ENCODE measurements at places on chromosomes 12 and 14. TPM values are rescaled to one million over a fixed set of nuclear protein-coding genes. Genes with fewer than 3 reads are reported as not detected.

The AREL1 gene
- total RNA-seq = 49.1 TPM

- DNase-seq = peak; percentile 59
- H3K27me3 ChIP-seq = no peaks in the 10 kb centered on the region
- no peaks in the 10 kb centered on the region for H3K36me3 ChIP-seq
- H3K4me3 ChIP-seq = no peak overlapping the region
- H3K4me1 ChIP-seq = peaks cover 7% of the 10 kb centered on the region
These were observed 16.4 kb upstream of the SP7 start for GRCh38 chr12:53352331-53353256.

The CCDC88C gene
- 23.7 TPM for total RNA-seq

The PIWIL1 gene
- not detected for total RNA-seq

The AVPR1A gene
- 0.09 TPM for total RNA-seq

GRCh38 chr14:91636604-91637003 is 95.3 kb downstream of the CATSPERB start:
- no peak overlapping the region for H3K27ac ChIP-seq
- no peak overlapping the region for H3K4me3 ChIP-seq
- no peaks in the 10 kb centered on the region for H3K27me3 ChIP-seq

DNA sequence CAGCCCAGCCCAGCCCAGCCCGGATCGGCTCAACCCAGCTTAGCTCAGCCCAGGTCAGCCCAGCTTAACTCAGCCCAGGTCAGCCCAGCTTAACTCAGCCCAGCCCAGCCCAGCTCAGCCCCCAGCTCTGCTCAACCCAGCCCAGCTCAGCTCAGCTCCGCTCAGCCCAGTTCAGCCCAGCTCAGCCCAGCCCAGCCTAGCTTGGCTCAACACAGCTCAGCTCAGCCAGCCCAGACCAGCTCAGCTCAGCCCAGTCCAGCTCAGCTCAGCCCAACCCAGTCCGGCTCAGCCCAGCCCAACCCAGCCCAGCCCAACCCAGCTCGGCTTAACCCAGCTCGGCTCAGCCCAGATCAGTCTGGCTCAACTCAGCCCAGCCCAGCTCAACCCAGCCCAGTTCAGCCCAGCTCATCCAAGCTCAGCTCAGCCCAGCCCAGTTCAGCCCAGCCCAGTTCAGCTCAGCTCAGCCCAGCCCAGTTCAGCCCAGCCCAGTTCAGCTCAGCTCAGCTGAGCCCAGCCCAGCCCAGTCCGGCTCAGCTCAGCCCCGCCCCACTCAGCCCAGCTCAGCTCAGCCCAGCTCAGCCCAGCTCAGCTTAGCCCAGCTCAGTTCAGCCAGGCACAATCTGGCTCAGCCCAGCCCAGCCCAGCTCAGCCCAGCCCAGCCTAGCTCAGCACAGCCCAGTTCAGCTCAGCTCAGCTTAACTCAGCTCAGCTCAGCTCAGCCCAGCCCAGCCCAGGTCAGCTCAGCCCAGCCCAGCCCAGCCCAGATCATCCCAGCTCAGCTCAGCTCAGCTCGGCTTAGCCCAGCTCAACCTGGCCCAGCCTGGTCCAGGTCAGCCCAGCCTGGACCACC is 331.7 kb downstream of the TMEM121 start:
- H3K27ac ChIP-seq = no peak overlapping the region
- H3K4me3 ChIP-seq = no peak overlapping the region
- peaks cover 9% of the 10 kb centered on the region for H3K36me3 ChIP-seq

DNA sequence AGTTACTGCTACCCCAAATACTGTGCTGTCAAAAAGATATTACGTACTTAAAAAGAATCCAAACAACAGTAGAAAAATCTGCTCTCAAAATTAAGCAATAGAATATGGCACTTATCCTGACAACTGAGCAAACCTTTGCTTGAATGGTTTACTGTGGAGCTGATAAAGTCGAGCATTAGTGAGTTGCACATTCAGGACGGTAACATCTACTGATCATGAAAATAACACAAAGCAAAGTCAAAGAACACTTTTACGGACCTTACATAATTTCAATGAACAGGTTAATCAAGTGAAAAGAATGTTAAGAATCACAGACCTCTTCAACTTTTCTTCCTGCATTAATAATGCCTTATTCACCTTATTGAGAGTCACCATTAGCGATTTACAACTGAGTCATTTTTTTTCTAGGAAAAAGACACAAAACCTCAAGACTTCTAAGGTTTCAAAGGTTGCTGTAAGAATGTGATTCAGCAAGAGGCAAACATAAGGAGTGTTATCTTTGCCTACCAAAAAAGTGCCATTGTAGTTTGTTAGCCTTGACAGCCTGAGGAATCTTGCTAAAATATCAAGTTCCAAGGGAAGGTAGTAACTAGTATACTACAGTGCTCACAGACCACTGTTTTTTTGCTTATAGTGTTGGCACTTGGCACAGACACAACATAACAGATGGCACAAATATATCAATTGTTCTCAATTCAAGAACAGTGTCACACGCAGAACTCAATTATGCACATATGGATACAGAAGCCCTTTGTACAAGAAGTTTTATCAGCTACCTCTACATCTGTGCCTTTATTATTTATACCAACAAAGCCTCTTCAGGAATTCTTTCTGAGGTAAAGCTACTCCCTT is 334.2 kb upstream of the RPL10L start:
- peaks cover 3% of the 10 kb centered on the region for H3K4me1 ChIP-seq
- H3K36me3 ChIP-seq = no peaks in the 10 kb centered on the region
- DNase-seq = no peak
- no peak overlapping the region for H3K4me3 ChIP-seq
- no peak overlapping the region for H3K27ac ChIP-seq
- peaks cover 24% of the 10 kb centered on the region for H3K27me3 ChIP-seq

GRCh38 chr14:33584697-33585096 is 366.2 kb downstream of the EGLN3 start:
- H3K4me3 ChIP-seq = no peak overlapping the region
- DNase-seq = no peak
- peaks cover 20% of the 10 kb centered on the region for H3K27me3 ChIP-seq
- H3K27ac ChIP-seq = no peak overlapping the region

- DNase-seq = no peak
- no peaks in the 10 kb centered on the region for H3K27me3 ChIP-seq
- peaks cover 19% of the 10 kb centered on the region for H3K36me3 ChIP-seq
- no peak overlapping the region for H3K27ac ChIP-seq
- H3K4me1 ChIP-seq = no peaks in the 10 kb centered on the region
These were observed 6.9 kb downstream of the PCK2 start for GRCh38 chr14:24100982-24101494.

DNA sequence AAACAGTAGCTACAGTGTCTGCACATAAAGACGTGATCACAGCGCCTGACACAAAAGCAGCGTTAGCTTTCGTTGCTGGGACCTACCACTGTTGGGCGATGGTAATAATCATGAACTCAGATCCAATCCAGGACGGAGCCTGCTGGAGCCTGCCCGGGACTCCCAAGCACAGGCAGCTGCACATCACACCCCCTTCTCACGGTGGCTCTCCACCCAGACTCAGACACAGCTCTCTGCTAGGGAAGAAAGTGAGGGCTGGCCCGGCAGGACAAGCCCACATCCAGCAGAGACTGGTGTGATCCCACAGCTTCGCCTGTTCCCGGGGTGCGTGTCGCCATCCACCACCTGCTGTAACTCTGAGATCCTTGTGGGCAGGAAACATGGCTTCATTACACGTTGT is 49.9 kb upstream of the FOXN3 start:
- peaks cover 3% of the 10 kb centered on the region for H3K4me1 ChIP-seq
- no peak overlapping the region for H3K4me3 ChIP-seq
- H3K36me3 ChIP-seq = peaks cover 14% of the 10 kb centered on the region
- DNase-seq = no peak

DNA sequence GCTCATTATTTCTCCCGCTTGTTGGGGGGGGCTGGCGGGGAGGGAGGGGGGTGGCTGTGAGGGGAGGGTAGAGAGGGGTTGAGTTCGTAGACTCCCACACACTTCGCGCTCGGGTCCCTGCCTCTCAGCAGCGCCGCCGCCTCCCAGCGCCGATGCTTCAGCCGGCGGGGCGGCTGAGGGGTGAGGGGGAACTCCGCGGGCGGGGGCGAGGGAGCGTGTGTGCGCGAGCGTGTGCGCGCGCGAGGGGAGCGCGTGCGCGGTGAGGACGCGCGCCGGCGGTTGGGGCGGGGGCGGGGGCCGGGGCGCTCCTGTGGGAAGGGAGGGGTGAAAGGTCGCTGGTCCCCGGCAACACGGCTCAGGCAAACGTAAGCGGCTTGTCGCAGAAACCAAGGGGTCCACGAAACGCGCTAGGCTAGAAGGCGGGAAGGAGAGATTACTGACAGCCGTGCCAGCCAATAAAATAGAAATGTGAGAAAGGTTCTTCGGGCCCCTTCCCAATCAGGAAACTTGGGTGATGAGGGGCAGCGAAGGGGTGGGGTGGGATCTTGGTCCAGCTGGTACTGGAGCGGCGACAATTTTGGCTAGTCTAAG is 343 bp upstream of the NOVA1 start:
- DNase-seq = peak; percentile 59
- peak overlapping the region; percentile 57 for H3K27ac ChIP-seq
- peak overlapping the region; percentile 85 for H3K4me3 ChIP-seq
- no peaks in the 10 kb centered on the region for H3K36me3 ChIP-seq
- H3K27me3 ChIP-seq = peaks cover 69% of the 10 kb centered on the region

- H3K27ac ChIP-seq = no peak overlapping the region
- DNase-seq = no peak
- no peaks in the 10 kb centered on the region for H3K4me1 ChIP-seq
- H3K36me3 ChIP-seq = no peaks in the 10 kb centered on the region
- no peaks in the 10 kb centered on the region for H3K27me3 ChIP-seq
These were observed 1276.3 kb downstream of the TMEM121 start for GRCh38 chr14:106802413-106803364.

- no peaks in the 10 kb centered on the region for H3K36me3 ChIP-seq
- H3K4me1 ChIP-seq = peaks cover 1% of the 10 kb centered on the region
- DNase-seq = no peak
- H3K27ac ChIP-seq = no peak overlapping the region
These were observed 323.1 kb upstream of the CCDC196 start for GRCh38 chr14:66163023-66163422.

The NOC4L gene
- total RNA-seq = 25.1 TPM

- DNase-seq = no peak
- no peaks in the 10 kb centered on the region for H3K27me3 ChIP-seq
These were observed 13.6 kb downstream of the EP400 start for GRCh38 chr12:131963381-131963780.

DNA sequence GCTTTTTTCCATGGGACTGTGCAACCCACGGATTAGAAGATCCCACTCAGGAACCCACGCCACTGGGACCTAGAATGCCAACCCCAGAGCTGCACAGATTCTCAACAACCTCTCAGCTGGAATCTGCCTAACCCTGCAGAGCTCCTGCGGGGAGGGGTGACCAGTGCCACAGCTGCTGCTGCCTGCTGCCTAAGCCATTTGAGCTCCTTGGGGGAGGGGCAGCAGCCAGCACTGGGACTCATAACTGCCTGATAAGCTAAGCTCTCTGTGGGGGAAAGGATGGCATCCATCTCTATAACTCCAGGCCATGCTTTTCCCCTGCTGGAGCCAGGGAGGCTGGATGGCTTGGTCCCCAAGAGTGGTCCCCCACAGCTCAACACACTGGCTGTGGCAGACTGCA is 182.8 kb downstream of the SLC5A8 start:
- DNase-seq = no peak
- peaks cover under 1% of the 10 kb centered on the region for H3K4me1 ChIP-seq
- H3K27ac ChIP-seq = no peak overlapping the region
- no peaks in the 10 kb centered on the region for H3K27me3 ChIP-seq
- peaks cover 4% of the 10 kb centered on the region for H3K36me3 ChIP-seq

The RASSF9 gene
- 5.0 TPM for total RNA-seq

DNA sequence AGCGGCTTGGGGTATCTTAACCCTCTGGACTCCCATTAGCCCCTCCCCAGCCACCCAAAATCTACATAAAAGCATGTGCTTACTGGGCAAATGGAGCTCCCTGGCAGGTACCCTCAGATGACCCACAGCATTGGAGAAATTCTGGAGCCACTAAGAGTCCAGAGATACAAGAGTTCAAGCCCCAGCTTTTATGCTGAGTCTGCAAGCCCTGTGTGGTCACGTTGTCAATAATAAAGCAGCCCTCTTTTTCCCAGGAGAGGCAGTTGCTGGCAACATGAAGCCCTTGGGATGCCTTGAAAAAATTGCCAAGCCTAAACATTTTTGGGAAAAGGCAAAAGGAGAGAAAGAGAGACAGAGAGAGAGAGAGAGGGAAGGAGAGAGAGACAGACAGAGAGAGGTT is 83.4 kb downstream of the RBM19 start:
- peaks cover 5% of the 10 kb centered on the region for H3K4me1 ChIP-seq
- no peak overlapping the region for H3K4me3 ChIP-seq
- H3K36me3 ChIP-seq = peaks cover 22% of the 10 kb centered on the region

DNA sequence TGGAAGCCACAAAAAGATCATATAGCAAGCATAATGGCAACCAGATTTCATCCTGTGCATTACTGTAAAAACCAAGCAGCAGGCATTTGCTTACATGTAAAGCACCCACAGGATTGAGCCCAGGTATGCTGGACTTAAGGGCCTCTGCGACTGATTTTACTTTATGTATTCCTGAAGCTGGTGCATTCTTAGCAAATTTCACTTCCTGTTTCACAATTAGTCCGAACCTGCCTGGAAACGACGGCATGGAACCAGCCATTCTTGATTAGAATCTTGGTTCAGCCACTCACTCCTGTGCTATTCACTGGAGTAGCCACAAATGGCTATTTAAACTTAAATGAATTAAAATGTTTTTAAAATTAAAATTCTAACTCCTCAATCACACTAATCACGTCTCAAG is 239.2 kb downstream of the NUAK1 start:
- no peaks in the 10 kb centered on the region for H3K36me3 ChIP-seq
- H3K27me3 ChIP-seq = no peaks in the 10 kb centered on the region
- no peak for DNase-seq
- peak overlapping the region; percentile 90 for H3K27ac ChIP-seq

GRCh38 chr14:50612806-50613205 is 52.9 kb downstream of the ATL1 start:
- H3K27me3 ChIP-seq = no peaks in the 10 kb centered on the region
- H3K36me3 ChIP-seq = no peaks in the 10 kb centered on the region

GRCh38 chr12:126286203-126286602 is 1221.0 kb downstream of the AACS start:
- no peak for DNase-seq
- no peaks in the 10 kb centered on the region for H3K27me3 ChIP-seq
- no peaks in the 10 kb centered on the region for H3K4me1 ChIP-seq

- peaks cover 53% of the 10 kb centered on the region for H3K4me1 ChIP-seq
- no peak overlapping the region for H3K4me3 ChIP-seq
- H3K27ac ChIP-seq = peak overlapping the region; percentile 12
- peaks cover 30% of the 10 kb centered on the region for H3K27me3 ChIP-seq
These were observed 195.1 kb downstream of the PHETA1 start for GRCh38 chr12:111173836-111174235.

The TAS2R19 gene
- total RNA-seq = 8.0 TPM

DNA sequence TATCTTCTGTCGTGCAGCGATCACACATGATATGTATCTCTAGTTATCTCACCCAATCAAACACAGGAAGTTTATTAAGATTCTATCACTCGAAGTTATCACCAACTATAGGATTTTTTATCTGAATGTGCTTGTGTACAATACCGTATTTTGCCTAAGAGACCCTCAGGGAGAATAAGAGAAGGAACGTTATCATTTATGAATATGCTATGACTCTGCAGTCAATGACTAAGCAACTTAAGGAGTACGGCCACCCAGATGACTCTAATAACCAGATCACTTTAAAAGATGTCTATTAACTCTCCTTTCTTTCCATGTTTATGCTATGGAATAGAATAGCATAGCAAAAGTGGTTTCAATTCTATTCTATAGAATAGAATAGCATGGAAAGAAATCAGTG is 486.4 kb downstream of the BCL11B start:
- no peak for DNase-seq
- peaks cover 18% of the 10 kb centered on the region for H3K4me1 ChIP-seq
- H3K27ac ChIP-seq = no peak overlapping the region
- H3K27me3 ChIP-seq = peaks cover 8% of the 10 kb centered on the region
- H3K36me3 ChIP-seq = no peaks in the 10 kb centered on the region
- H3K4me3 ChIP-seq = no peak overlapping the region

The FSCB gene
- not detected for total RNA-seq

The FITM1 gene
- total RNA-seq = 1.0 TPM

The AICDA gene
- not detected for total RNA-seq

Measured in mesothelial cell of epicardium (in vitro differentiated cells).